Effector CD4-positive, alpha-beta T cell (primary cell): ENCODE measurements at places on chromosomes 13 and 19.

DNA sequence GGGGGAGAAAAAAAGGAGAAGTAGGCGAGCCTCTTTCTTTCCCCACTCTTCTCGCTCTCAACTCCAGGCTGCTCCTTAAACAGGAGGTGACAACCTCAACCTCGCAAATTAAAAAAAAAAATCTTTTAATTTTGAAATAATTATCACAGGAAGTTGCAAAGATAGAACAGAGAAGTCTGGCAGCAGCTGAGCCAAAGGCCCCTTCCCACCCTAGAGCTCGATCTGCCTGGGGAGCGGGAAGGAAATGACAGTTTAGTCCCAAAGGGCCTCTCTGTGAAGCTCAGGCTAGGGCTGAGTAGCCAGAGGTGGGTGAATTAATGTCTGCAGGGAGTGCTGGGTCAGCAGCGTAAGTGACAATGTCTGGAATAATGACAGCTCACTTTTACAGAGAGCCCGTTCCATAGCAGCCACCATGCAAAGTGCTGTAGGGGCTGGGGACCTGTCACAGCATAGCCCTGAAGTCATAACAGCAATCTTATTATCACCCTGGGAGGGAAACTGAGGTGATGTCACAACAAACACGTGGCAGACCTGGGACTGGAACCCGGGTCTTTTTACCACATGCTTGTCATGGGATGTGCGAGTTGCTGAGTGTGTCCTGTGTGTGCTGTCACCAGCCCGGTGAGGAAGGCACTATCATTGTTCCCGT lies 8.8 kb upstream of the CD22 start:
- DNase-seq = no peak

DNA sequence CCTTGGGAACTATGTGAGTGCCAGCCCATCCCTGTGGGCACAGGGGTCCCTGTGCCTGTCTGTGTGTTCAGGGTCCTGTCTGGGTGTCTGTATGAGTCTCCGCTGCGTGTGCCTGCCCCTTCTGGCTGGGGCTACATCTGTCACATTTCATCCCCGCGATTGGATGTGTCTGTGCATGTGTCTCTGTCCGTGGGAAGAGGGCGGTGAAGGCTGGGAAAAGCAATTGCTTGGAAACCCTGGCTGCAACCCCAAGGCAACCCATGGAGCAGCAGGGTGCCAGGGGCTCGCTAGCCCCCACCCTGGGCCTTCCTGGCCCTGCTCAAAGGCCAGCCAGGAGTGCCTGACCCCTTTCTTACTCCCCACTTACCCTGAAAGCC lies 1.4 kb downstream of the MAG start:
- DNase-seq = no peak

- no peak for DNase-seq
These were observed 148.0 kb upstream of the HTR2A start for GRCh38 chr13:47044842-47045241.

DNA sequence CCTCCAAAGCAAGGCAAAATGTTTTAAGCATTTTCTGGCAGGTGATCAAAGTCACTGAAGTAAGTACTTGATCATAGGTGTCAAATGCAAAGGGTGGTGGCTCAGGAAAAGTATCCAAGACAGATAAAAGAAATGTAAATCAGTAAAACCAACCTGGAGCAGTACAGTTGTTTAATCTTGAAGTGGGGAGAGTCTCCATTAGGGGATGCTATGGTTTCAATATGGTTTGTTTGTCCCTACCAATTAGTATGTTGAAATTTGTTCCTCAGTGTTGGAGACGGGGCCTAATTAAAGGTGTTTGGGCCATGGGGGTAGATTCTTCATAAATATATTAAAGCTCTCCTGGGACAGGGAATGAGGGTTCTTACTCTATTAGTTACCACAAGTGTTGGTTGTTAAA lies 1781.7 kb upstream of the PRR20A start:
- DNase-seq = no peak

- no peak for DNase-seq
These were observed 4.2 kb downstream of the CD70 start for GRCh38 chr19:6586726-6587092.

GRCh38 chr13:32878163-32878562 lies 138.1 kb upstream of the KL start:
- no peak for DNase-seq

GRCh38 chr19:34712395-34713261 lies 21.4 kb upstream of the ZNF181 start:
- DNase-seq = peak; percentile 60

DNA sequence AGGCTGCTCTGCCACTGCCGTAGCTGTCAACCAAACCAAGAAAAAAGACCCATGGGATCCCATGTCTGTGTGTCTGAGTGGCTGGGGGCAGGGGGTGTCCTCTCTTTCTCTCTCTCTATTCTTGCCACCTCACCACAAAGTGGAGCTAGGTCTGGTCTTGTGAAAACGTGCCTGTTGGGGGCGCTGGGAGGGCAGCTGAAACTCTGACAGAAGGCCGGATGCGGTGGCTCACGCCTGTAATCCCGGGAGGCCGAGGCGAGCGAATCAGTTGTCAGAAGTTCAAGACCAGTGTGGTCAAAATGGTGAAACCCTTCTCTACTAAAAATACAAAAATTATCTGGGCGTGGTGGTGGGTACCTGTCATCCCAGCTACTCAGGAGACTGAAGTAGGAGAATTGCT lies 29.2 kb downstream of the ZNF146 start:
- no peak for DNase-seq

GRCh38 chr13:43196750-43197370 lies 173.5 kb downstream of the DNAJC15 start:
- DNase-seq = no peak

DNA sequence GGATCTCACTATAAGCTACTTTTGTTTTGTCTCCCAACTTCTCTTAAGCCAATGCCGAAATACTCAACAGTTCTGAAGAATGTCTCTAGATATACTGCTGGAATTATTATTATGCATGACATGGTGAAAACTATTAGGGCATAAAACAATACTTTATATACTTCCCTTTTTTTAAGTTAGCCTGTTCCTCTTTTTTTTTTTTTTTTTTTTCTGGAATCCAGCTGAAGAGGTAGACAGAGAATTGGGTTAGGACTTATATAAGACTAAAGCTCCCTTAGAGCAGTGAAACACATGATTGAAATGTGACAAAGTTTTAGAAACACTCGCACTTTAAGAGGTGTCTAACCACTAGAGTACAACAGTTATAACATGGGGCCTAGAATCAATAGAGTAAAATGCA lies 850.9 kb upstream of the PCDH9 start:
- DNase-seq = no peak

DNA sequence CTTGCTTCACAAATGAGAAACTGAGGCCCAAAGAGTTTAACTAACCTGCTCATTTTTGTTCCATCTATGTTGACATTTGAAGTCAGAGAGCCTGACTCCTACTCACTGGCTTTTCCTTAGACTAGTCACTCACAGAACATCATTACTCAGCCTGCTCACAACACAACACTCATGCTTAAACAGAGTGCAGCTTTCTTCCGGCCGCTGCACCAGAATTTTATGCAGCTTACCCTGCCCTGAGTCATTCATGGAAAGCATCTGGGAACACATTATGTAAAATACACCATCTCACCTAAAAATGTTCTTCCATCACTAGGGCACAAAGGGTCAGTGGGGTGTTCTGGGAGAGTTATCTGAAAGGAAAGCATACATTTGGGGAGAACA lies 303.4 kb downstream of the SPRY2 start:
- DNase-seq = no peak

DNA sequence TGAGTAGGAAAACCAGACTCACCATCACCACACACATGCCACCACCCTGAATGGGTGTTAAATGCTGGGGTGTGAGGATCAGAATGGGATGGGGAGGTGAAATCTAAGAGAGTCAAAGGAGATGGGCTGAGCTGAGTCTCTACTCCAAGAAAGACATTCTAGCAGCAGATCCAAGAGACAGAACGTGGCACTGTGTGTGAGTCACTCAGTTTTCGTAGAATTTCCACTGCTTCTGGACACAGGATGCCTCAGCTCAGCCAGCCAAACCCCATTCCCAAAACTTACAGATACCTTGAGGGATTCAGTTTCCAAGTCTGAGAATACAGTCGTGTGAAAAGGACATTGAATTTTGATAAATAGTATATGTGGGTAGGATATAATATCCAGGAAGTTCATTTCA lies 7.3 kb upstream of the CYP2A7 start:
- no peak for DNase-seq

DNA sequence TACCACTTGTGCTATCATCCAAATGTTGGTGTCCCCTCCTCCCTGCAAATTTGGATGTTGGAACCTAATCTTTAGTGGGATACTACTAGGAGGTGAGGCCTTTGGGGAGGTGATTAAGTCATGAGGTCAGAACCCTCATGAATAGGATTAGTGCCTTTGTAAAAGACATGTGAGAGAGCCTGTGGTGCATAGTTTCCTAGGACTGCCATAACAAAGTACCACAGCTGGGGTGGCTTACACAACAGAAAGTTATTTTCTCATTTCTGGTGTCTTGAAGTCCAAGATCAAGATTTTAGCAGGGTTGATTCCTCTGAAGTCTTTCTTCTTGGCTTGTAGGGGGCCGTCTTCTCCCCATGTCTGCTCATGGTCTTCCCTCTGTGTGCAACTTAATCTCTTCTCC lies 562.6 kb upstream of the ARGLU1 start:
- DNase-seq = no peak

- DNase-seq = no peak
These were observed 4.4 kb upstream of the SRRM5 start for GRCh38 chr19:43607238-43608205.

GRCh38 chr13:45565331-45565730 lies 50.2 kb downstream of the ERICH6B start:
- DNase-seq = no peak

- no peak for DNase-seq
These were observed 33.5 kb upstream of the USPL1 start for GRCh38 chr13:30584051-30584731.

DNA sequence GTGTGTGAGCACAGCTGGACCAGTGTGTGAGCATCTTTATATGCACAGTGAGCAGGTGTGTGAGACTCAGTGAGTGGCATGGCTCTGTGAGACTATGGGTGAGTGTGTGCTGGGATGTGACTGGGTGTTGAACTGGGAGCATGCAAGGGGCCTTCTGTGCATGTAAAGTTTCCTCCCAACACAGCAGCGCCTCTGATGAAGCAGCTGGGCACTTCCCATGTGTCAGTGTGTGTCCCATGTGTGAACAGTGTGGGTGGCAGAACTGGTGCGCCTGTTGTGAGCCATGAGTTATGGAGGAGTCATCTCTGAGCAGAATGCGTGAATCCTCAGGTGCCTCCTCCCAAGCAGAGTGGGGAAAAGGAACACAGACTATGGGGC lies 24.1 kb downstream of the LGALS16 start:
- no peak for DNase-seq

- no peak for DNase-seq
These were observed 6.3 kb downstream of the PMIS2 start for GRCh38 chr19:35592226-35592625.

DNA sequence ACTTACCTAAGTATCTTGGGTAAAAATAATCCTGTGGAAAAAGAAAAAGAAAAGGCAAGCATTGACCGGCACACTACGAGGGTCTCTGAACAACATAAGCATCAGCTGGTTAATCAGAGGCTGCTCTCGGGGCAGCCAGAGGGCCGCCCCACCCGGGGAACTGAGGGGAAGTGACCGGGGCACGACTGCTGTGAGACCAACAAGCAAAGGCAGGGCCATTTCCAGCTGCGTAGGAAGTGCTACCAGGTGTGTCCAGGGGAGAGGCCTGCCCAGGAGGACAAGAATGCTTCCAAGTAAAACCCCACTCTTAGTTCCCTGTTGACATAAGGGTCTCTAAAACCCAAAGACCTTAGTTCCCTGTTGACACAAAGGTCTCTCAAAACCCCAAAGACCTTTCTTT lies 15.9 kb downstream of the GAS6 start:
- no peak for DNase-seq

- no peak for DNase-seq
These were observed 27.4 kb downstream of the ZNF20 start for GRCh38 chr19:12112701-12113100.

DNA sequence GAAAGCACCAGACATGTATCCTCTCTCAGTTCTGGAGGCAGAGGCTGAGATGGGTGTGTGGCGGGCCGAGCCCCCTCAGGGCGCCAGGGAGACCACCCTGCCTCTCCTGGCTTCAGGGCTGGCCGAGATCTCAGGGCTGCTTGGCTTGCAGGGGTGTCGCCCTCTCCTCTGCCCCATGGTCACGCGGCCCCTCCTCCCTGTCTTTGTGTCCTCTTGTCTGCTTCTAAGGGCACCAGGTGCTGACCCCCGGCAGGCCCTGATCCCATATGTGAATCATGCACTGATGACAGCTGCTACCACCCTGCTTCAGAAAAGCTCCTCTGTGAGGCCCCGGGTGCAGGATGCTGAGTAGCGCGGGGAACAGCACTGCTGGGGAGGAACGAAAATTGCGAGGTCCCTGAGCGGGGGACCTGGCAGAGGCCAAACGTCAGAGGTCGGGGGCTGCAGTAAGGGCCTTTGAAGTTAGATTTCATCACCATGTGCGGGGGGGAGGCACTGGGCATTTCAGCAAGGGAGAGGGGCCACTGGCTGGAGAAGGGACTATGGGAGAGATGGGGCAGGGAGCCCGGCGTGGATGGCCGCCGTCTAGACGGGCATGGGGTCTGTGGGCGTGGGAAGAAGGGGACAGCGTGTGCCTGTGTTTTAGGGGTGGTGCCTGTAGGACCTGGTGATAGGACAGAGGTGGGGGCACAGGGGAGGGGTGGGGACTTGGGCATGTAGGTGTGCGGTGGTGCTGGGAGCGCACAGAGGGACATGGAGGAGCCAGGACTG lies 125.2 kb downstream of the KDM4B start:
- DNase-seq = no peak

- peak; percentile 49 for DNase-seq
These were observed 1.2 kb upstream of the LENG9 start for GRCh38 chr19:54464630-54465425.

- no peak for DNase-seq
These were observed 116.3 kb downstream of the FOXO1 start for GRCh38 chr13:40550130-40550529.

DNA sequence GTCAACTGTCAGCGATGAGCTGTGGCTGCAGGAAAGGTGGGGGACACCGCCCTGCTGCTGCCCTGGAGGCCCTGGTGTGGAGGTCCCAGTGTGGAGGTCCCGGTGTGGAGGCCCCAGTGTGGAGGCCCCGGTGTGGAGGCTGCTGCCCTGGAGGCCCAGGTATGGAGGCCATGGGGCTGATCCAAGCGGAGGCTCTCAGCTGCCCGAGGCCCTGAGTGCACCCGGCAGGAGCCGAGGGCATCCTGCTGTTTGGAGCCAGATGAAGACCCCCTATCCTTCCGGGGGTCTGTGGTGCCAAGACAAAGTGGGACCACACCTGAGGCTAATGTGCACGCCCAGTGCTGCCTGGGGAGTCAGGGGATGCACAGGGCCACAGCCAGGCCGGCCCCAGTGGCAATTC lies 210.4 kb upstream of the SOX1 start:
- DNase-seq = no peak

- no peak for DNase-seq
These were observed 262.4 kb upstream of the SPRY2 start for GRCh38 chr13:80603351-80603750.
